NCI-H2029 treated with DMSO at 0.1 percent for 48 hours (cell line): ENCODE measurements at places on chromosomes 13 and 19.

DNA sequence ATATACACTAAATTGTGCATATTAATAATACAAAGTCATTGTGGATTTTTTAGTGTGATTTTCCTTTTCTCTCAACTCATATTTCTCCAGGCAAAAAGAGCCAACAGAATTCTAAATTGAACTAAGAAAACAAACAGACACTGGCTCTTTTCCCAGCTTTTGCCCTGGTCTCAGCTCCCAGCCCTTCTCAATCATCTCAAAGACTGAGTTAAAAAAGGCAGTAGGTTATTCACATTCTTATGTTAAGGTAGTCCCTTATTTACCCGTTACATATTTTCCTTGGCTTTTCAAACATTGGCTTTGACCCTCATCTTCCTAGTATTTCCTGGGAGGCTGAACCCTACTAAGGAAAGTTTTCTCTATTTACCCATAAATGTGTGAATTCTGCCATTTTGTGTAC is 753.6 kb downstream of the LIG4 start:
- DNase-seq = no peak

DNA sequence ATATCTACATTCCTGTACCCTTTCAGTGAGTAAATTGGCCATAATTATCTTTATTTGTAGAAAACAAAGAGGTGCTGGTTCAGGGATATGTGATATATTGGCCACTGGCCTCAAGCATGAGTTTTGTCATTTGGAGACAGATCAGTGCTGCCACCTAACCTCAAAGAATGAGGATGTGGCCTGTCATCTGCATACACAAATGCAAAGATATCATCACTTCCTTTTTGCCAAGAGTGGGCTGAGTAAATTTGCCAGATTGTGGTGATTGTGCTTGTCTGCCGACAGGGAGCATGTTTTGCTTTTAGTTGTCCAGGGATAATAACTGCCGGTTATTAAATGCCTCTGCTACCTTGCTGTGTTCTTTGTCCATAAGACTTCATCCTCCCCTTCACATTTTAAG is 44.2 kb downstream of the WASF3 start:
- peak; percentile 5 for DNase-seq

DNA sequence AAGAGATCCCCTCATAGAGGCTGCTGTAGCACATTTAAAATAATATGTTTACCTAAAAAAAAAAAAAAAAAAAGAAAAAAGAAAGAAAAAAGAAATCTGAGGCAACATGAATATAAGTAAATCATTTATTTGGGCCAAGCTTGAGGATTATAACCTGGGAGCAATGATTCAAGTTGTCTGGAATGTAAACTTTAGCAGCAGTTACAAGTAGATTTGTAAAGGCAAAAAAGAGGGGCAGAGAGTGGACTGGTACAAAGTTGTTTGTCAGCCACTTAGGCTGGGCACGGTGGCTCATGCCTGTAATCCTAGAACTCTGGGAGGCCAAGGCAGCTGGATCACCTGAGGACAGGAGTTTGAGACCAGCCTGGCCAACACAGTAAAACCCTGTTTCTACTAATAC is 11.3 kb downstream of the ZNF43 start:
- DNase-seq = no peak

- DNase-seq = no peak
These were observed 230.7 kb downstream of the NALCN start for GRCh38 chr13:101185606-101186005.

DNA sequence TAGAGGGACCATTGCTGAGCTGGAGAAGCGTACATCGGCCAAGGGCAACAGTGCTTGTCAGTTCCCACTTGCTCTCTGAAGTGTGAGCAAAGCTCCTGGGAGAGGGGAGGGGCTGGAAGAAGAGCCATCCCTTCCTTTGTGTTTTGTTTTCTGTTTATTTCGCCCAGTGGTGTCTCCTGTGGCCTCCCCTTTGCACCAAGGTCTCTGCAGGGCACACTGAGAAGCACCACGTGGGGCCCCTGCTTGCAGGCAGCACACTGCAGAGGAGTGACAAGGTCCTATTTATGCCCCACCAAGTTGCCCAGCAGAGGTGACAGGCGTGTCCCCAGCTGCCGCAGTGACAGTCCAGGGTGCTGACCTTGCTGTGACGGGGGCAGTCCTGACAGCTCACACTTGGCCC is 24.0 kb downstream of the GRIN2D start:
- DNase-seq = no peak

DNA sequence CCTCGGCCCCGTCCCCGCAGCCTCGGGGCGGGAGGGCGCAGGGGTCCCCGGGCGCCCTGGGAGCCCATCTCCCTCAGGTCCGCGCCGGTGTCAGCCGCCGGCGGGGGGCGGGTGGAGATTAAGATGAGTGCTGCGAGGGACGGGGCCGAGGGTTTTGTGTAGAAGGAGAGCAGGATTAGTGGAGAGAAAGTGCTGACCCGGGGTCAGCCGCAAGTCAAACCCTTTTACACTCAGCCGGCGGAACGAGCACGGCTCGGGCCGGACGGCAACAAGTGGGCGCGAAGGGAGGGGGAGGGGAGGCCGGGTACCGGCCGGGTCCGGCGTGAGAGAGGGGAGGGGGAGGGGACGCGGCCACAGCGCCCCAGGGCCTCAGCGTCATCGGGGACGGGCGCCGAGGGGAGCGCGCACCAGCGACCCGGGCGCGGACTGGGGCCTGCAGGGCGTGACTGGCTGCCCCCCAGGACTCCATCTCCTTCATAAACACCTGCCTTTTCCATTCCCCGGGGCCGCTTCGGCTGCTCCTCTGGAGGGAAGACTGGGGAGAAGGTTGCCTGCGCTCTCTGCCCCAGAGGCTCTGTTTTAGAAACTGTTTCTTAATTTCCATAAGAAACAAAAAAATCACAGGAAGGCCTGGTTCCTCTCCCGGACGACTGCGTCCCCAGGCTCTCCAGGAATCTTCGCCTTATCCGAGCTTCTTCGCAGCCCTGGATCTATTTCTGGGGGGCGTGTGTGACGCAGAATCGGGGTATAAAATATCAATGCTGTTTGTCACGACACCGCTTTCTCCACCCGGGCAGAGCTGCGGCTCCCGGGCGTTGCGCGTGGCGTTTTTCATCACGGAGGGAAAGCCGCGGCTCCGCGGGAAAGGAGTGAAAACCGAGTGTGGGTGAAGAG is 6.5 kb downstream of the SOX1 start:
- DNase-seq = no peak

DNA sequence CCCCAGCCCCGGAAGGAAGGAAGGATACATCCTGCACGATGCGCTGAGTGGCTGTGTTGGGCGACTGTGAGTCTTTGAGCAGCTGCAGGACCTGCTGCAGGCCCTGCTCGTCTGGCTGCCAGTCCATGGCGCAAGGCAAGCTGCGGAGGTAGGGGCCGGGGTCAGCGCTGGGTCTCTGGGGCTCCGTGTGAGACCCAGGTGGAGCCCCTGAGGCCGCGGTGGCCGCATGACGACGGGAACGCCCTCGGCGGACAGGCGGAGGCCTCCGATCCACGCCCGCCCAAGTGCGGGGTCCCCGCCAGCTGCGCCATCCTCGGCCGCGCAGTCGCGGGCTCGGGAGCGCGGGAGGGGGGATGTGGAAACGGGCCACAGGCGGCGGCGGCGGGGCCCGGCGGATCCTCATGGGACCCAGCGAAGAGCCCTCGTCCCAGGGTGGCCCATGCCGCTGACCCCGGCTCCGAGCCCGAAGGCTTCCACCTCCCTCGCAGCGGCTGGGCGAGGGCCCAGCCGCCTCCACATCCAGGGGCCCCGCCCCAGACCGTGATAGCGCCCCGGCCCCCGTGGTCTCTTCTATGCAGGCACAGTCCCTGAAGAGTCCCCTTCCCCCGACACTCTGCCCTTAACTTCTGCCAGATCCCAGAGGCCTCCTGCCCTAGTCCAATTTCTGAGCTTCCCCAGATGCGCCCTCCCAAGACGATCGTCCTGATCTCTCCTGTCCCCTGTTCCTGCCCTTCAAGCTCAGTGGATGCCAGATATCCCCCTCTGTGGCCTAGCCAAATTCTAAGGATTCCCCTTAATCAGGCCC is 2.7 kb downstream of the TNPO2 start:
- no peak for DNase-seq

DNA sequence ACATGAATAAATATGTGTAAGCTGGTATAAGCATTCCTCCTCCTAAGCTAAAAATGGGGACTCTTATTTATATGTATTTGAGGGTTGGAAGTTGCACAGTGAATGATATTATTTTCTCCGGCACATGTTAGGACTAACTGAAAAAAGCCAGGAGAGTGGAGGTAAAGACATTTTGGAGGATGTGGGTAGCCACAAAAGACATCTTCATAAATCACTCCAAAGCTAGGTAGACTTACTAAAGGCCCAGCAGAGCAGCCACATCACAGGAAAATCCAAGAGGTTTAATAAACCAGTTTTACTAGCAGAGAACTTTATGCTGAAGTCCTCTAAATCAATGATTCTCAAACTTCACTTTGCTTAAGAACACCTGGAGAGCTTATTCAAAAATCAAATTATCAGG is 424.7 kb downstream of the KCTD12 start:
- DNase-seq = no peak

- no peak for DNase-seq
These were observed 7.2 kb downstream of the GAS6 start for GRCh38 chr13:113856716-113857065.

DNA sequence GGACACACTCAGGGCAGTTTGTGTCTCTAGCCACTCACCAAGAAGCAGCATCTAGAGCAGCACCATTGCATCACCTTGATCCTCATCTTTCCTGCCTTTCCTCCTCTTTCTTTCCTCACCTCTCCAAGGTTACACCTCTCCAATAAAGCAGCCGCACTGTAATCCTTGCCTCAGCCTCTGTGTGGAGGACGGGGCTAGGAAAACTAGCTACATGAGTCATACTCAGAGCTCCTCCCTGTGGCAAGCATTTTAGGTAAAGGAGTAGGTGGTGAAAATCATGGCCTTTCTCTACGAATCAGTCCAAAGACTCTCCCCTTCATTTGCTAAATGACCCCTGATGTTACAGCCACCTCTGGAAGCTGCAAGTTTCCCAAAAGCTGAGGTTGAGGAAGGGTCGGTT is 108.9 kb downstream of the DNAJC15 start:
- no peak for DNase-seq

GRCh38 chr13:46404733-46405100 is 17.7 kb upstream of the RUBCNL start:
- DNase-seq = no peak

- DNase-seq = no peak
These were observed 214.1 kb upstream of the KL start for GRCh38 chr13:32802159-32802558.

DNA sequence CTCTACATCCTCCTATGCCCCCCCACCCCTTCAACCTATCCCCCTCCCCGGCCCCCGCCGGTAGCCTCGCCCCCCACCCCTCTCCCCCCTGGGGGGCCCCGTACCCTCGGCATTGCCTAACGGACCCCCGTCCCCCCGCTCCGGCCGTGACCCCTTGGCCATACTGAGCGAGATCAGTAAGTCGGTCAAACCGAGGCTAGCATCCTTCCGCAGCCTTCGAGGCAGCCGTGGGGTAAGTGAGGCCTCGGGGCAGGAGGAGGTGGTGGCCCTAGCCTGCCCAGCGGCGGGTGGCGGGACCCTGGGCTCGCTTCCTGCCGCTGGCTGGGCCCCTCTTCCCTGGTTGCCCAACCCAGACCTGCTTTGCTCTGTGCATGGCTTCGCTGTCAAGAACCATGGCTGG is 6.5 kb downstream of the TRIP10 start:
- no peak for DNase-seq

DNA sequence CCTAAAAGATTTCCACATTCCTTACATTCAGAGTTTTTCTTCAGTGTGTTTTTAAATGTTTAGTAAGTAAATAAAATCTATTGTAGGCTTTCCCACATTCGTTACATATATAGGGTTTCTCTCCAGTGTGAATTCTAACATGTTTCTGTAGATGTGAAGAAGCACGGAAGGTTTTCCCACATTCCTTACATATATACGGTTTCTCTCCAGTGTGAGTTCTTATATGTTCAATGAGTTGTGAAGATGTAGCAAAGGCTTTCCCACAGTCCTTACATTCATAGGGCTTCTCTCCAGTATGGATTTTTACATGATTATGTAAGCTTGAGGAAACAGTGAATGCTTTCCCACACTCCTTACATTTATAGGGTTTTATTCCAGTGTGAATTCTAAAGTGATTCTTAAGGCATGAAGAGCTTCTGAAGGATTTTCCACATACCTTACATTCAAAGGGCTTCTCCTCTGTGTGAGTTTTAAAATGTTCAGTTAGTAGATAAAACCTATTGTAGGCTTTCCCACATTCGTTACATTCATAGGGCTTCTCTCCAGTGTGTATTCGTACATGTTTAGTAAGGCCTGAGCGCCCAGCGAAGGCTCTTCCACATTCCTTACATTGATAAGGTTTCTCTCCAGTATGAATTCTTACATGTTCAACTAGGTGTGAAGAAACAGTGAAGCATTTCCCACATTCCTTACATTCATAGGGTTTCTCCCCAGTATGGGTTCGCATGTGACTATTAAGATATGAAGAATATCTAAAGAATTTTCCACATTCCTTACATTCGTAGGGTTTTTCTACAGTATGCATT is 18.2 kb downstream of the ZNF121 start:
- DNase-seq = no peak

- peak; percentile 90 for DNase-seq
These were observed 47.7 kb downstream of the CYP4F22 start for GRCh38 chr19:15555759-15556633.

DNA sequence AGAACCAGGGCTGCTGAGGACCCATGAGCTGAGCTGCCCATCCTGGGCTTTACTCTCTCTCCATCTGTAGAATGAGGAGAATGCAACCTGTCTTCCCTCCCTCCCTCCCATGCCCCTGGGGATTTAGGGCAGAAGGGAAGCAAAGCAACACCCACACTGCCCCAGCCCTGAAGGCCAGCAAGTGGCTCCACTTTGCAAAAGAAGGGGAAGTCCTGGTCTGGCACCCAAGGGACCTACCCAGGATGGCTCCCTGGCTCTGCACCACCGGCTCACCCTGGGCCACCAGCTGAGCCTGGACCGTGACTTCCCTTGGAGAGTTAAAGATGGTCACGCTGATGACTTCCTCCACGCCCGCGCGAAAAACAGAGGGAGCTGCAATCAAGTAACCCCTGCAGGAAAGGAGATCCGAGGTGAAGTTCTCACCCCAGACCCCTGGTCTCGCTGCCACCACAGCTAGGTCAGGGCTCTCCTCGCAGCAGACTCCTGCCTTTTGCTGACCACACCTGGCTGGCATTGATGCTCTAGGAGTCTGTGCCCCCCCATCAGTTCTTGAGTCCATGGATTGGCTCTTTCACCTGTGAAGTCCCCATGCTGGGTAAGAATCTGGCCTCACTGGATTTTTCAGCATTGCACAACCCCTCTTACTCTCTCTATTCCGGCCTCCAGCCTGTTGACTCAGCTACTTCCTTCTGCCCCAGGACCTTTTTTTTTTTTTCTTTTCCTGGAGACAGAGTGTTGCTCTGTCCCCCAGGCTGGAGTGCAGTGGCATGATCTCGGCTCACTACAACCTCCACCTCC is 4.6 kb downstream of the CPAMD8 start:
- no peak for DNase-seq

DNA sequence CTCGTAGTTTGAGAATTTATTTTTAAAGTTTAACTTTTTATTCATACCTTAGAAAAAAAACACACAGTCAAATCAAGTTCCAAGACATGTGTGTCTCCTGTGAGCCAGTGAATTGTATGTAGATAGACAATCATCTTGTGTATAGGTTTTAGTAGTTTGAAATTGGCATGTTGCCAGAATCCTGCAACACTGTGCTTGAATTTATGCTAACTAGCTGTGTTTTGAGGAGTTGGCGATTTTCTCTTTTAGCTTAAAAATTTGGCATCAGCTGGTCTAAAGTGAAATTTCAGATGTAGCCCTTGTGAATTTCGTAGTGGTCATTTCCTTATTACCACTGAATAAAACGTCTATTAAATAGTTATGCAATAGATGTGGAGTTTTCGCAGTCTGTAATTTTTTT is 213.2 kb downstream of the ATP8A2 start:
- DNase-seq = no peak

GRCh38 chr19:17893766-17894165 is 22.0 kb downstream of the SLC5A5 start:
- no peak for DNase-seq
